ENCODE measurements at places on chromosomes 2 and 18. TPM values are rescaled to one million over a fixed set of nuclear protein-coding genes. Genes with fewer than 3 reads are reported as not detected.

The PCGF1 gene
- 16.2 TPM for total RNA-seq

The AQP12B gene
- under 0.01 TPM for total RNA-seq

The NOSTRIN gene
- 0.27 TPM for total RNA-seq

The FHL2 gene
- total RNA-seq: 31.8 TPM

- no peak for DNase-seq
These were observed 188.4 kb upstream of the TPO start for GRCh38 chr2:1224901-1225300.

GRCh38 chr18:55912071-55912470, 324.1 kb upstream of the TCF4 start:
- no peak for DNase-seq

DNA sequence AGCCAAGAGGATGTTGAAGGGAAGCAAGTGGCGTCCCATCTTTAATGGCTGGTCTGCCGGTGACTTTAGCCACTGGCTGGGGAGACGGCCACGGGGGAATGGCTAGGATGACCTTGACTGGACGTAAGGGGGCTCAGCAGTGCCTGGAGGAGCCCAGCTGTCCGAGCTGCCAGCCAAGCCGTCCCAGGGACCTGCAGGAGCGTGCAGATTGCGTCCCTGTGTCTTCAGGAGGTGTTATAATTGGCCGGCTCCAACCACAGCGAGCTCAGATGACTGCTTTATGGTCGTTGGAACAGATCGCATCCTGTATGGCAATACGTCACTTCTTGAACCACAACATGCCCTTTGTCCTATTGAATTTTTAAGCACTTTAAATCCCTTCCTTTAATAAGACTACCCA, 204.6 kb downstream of the EIPR1 start:
- no peak for DNase-seq

DNA sequence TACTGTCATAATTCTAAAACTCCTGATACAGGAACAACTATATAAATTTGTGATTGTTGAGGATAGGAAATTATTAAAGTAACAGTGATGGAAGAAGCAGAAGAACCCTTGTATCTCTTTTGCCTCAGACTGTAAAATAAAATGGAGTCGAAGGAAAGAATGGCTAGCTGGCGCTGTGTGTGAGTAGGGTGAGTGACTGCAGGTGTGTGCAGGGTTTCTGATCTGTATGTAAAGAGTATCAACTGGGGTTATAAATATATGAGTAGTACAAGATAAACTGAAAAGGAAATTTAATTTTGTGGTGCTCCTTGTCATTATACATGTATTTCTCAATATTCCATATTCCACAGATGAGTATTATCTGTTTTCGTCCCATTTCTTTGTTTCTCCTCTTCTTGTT, 15.2 kb downstream of the POLI start:
- DNase-seq: no peak

GRCh38 chr2:198774576-198774975, 683.2 kb downstream of the SATB2 start:
- DNase-seq: no peak

GRCh38 chr18:34224423-34225217, at the start of gene NOL4:
NOL4 (minus strand) TSS chr18:34224913; CDS start chr18:34223253, 1,660 bp downstream.
- DNase-seq: no peak

- no peak for DNase-seq
These were observed 136.8 kb downstream of the TMEM163 start for GRCh38 chr2:134581877-134582546.

DNA sequence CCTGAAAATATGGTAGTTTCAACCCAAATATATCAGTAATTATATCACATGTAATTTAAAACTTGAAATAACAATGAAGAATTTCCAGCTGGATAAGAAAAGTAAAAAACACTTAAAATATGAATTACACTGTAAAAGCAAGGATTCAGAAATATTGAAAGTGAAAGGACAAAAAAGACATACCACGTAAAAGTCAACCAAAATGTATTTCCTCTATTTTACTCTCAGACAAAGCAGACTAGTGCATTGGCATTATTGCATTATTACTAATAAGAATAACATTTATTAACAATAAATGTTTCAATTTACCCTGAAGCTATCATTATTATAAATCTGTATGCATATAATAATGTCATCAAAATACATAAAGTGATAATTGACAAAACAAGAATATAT, 445.1 kb upstream of the TRIB2 start:
- no peak for DNase-seq

DNA sequence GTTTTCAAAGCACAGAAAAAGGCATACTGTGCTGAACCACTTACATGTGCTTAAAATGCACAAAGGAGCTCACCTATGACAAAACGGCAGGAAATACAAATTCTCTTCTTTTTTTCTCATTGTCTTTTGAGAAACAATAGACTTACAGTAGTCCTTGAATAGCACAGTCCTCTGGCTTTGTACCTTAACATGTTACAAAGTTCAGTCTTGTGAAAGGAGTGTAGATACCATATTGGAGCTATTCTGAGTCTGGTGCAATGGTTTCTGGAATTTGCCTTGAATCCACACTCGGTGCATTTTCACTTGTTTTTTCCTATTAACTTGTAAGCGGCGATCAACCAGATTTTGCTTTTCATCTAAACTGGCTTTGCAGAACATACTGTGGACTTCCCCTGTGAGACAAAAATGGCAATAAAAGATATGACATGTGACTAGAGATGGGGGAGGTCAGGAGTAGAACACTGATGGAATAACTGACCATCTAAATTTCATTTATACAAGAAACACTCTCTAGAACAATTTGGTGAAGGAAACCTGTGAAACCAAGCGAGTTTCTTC, 109.7 kb downstream of the METTL8 start:
- no peak for DNase-seq

DNA sequence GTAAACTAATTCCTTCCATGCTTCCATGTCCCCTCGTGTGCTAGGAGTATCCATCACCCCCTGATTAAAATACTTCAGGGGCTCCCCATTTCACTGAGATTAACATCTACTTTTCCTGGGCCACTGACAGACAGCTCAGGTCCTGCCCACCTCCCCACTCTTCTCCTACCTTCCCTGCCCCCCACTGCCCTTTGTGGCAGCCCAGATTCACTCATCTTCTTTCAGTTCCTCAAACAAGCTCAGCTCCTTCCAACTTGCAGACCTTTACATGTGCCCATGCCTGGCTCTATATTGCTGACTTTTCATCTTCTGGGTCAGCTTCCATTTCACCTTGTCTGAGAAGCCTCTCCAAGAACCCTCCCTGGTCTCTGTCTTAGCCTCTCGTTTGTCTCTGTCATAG, 12.0 kb downstream of the RUFY4 start:
- DNase-seq: no peak

DNA sequence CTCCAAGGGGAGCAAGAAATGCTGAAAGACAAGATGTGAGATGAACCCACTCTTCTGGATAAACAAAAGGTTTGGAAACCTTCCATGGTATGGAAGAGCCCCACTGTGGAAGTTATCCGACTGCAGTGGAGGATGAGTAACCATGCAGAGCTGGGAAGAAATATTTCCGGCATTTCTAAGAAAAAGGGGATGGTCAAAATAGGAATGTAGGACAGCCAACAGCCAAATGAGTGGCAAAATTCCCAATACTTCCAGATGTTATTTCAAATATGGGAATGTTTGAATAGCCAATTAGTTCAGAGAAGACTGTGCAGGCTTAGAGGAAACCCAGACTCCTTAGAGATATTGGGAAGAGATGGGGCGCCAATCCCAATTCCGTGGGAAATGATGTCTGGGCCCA, 246.8 kb downstream of the RAD51AP2 start:
- no peak for DNase-seq

DNA sequence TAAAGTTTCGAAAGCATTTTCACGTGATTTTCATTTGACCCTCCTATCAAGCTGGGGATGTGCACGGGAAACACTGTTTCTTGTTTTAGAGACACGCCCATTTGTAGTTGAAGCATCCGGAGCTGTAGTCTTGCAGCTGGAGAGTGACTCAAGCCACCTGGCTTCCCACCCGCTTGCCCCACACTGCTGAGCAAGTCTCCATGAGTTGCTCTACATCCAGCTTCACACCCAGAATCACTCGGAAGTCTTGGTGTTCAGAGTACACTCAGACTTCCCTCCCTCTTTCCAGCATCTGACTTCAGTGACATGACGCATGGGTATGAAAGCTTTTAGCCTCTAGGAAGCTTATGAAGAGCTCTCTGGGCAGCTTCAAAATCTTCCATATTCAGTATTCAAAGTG, 262.4 kb downstream of the NBAS start:
- DNase-seq: no peak
